ENCODE measurements at places on chromosomes 5 and 9.

DNA sequence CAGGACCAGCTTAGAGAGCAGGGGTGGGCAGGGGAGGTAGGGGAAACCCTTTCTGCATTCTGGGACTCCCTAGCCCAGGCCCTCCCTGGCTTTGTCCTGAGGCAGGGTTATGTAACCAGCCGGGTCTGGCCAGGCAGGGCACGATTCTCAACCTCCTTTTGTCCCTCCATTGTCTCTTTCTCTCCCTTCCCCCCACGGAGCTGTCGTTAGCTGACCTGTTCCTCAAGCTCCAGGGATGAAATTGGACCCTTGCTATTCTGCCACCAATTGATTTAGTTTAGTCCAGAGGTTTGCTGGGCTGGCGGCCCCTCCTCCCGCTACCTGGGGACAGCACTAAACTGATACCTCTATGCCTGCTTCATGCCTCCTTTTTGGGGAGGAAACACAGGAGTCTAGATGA lies 9.4 kb upstream of the NDST1 start:
- DNase-seq = no peak

GRCh38 chr5:57338068-57338867 lies 144.3 kb downstream of the ACTBL2 start:
- DNase-seq = no peak

DNA sequence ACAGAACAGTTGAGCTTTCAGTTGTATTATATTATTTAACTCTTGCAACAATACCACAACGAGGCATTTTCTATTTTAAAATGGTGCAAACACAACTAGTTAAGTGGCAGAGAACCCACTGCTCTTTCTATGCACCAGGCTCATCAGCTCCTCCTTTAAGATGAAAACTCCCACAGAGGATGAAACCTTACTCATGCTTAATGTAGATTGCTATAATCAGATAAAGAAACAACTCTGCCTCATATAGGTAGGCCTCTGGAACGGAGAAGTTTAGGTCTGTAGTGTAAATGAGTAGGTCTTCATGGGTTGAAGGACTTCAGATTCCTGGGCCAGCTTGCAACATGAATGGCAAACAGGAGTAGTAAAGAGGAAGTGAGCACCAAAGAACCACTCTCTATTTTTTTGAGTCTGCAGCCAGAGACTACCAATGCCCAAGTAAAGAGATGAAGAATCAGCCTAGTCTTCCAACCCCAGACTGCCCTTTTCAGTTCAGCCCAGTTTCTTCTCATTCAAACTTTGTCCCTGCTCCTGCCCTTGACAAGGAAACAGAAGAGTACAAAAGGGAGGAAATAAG lies 33.9 kb downstream of the HACD4 start:
- DNase-seq = no peak

GRCh38 chr9:6639622-6640021 lies 5.9 kb downstream of the GLDC start:
- no peak for DNase-seq

DNA sequence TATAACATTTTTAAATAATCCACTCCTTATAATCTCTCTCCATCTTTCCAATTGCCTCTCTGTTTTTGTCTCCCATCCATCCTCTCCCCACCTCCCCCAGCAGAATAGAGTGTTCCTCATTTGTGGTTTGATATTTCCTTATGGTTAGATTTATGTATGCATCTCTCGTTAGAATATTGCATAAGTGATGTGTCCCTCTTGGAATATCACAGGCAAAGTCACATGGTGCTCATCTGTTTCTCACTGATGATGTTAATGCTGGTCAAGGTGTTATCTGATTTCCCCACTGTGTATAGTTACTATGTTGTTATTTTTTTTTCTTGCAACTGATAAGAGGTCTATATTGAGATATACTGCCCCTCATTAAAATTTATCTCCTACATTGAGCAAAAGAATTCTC lies 3.1 kb upstream of the LRRC70 start:
- DNase-seq = no peak

GRCh38 chr5:146076455-146076854 lies 28.9 kb downstream of the PLAC8L1 start:
- no peak for DNase-seq

GRCh38 chr9:114318416-114318815 lies 4.5 kb upstream of the ORM1 start:
- no peak for DNase-seq

DNA sequence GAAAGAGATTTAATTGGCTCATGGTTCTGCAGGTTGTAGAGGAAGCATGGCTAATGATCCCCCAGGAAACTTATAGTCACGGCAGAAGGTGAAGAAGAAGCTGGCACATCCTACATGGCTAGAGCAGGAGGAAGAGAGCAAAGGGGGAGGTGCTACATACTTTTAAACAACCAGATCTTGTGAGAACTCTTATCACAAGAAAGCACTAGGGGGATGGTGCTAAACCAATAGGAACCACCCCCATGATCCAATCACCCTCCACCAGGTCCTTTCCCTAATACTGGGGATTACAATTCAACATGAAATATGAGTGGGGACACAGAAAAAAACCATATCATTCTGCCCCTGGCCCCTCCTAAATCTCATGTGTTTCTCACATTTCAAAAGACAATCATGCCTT lies 147.2 kb upstream of the EPB41L4A start:
- no peak for DNase-seq

DNA sequence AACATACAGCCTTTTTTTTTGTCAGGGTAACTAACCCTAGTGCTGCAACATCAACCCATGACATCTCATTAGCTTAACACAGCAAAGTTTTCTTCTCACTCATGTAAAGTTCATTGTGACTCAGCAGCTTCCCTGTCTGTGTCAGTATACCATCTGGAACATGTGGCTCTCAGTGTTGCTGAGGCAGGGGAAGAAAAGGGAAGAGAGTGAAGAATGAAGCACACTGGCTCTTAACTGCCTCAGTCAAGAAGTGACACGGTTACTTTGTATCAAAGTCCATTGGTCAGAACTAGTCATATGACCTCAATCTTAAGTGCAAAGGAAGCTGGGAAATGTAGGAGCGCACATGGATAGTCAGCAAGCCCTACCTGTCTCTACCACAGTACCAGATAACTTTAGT lies 185.0 kb upstream of the ELL2 start:
- no peak for DNase-seq
